ENCODE measurements at places on chromosomes 3 and 15. TPM values are rescaled to one million over a fixed set of nuclear protein-coding genes. Genes with fewer than 3 reads are reported as not detected.

DNA sequence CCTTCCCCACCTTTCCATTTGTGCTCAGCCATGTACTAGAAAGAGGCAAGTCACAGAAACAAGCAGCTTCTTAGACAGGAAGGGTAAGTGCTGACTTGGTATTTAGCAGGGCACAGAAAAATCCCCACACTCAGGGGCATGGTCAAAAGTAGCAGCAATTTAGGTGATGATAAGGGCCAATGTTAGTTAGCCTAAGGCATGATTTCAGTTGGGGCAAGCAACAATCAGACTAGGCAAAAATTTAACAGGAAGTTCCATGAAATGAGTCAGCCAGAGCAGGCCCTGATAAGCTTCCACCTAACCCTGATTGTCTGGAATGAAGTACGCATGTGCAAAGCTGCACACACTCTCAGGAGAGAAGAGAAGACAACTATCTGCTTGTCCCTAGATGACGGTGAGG is 423.4 kb upstream of the UBE2E2 start:
- DNase-seq: no peak

The CRTC3 gene
- 17.3 TPM for total RNA-seq

The TERC gene
- 16.7 TPM for total RNA-seq

The GPR62 gene
- not detected for total RNA-seq

- DNase-seq: no peak
Measured at GRCh38 chr3:31268868-31269267, 263.9 kb upstream of the STT3B start.

DNA sequence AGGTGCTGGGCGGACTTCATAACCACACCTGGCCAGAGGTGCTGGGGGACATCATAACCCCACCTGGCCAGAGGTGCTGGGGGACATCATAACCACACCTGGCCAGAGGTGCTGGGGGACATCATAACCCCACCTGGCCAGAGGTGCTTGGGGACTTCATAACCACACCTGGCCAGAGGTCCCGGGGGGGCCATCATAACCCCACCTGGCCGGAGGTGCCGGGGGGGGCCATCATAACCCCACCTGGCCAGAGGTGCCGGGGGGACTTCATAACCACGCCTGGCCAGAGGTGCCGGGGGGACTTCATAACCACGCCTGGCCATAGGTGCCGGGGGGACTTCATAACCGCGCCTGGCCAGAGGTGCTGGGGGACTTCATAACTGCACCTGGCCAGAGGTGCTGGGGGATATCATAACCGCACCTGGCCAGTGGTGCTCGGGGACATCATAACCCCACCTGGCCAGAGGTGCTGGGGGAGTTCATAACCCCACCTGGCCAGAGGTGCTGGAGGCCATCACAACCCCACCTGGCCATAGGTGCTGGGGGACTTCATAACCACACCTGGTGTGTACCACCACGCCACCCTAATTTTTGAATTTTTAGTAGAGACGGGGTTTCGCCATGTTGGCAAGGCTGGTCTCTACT is 10.7 kb upstream of the TUBGCP5 start:
- no peak for DNase-seq

Data from renal cortical epithelial cell (primary cell).